ENCODE measurements at places on chromosomes 3 and 15.

- DNase-seq: no peak
Observed at GRCh38 chr15:74035121-74036017, 40.9 kb downstream of the PML start.

GRCh38 chr3:160127308-160127707, 97.9 kb upstream of the C3orf80 start:
- DNase-seq: no peak

DNA sequence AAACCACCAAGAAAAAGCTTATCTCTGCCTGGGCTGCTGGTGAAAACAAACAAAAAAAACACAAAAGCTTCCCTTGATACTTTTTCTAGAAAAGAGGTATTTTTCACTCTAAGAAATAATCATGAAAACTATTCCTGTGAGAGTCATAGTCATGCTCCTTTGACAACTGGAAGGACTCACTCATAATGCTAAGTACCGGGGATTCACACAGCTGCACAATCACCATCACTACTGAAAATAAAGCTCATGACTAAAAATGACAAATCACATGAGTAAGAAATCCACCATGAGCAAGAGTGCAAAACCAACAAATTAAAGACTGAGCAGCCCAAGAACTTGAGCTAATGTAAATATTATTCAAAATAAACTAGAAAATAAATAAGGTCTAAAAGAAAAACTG, 10.6 kb upstream of the POU1F1 start:
- DNase-seq: no peak

- no peak for DNase-seq
Observed at GRCh38 chr3:100516838-100517237, 24.4 kb downstream of the TMEM45A start.

GRCh38 chr3:151538456-151539393, 77.9 kb upstream of the IGSF10 start:
- no peak for DNase-seq

- DNase-seq: no peak
Observed at GRCh38 chr3:139560411-139560810, 20.9 kb upstream of the RBP1 start.

DNA sequence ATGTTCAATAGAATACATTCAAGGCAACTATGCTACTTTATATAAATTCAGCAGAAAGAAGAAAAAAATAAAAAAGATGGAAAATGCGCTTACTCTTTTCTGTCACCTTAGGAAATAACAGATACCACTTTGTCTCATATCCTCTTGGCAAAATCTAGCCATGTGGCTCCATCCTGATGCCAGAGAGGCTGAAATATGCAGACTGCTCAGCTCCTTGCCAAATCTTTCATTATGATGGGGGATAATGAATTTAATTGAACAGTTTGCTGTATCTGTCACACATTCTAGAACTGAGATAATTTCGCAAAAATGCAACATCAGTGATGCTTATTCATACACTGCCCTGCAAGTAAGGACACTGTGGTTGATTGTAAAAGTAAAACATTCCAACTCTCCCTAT, 1081.5 kb downstream of the PLOD2 start:
- DNase-seq: no peak

GRCh38 chr3:127525373-127525772, 65.2 kb downstream of the TPRA1 start:
- DNase-seq: no peak
